ENCODE measurements at places on chromosomes 11 and 22. TPM values are rescaled to one million over a fixed set of nuclear protein-coding genes. Genes with fewer than 3 reads are reported as not detected.

GRCh38 chr22:16962501-16962900 is 45.5 kb downstream of the GAB4 start:
- DNase-seq: no peak

- peak; percentile 10 for DNase-seq
Measured at GRCh38 chr22:45889539-45890350, 87.2 kb downstream of the WNT7B start.

- DNase-seq: no peak
Measured at GRCh38 chr11:75369560-75370255, 18.2 kb upstream of the ARRB1 start.

DNA sequence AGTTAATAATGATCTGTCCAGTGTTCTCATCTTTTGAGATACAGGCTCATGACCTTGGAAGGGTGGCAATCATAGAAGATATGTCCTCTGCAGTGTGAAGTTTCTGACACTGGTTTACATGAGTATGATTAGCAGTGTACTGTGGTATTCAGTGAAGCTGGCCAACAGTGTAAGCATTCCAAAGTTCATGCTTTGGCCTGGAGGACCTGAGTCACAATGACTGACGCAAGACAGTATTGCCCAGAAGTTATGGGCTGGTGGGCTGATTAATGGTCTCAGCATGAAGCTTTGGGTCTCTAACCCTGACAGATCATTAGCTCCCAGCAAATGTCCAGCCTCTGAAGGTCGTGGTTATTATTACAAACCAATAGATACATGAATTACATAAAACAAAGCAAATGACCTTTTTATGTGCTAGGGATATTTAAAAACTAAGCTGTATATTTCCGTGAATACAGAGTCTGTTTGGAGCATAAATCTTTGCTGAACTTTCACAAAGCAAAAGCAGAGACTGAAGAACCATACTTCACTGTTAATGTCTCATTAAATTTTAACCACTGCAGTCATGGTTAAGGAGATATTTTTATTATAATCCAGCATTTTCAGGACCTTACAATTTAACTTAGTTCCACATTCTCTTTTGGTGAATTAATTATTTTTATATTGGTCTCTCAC is 28.3 kb upstream of the USP47 start:
- no peak for DNase-seq

DNA sequence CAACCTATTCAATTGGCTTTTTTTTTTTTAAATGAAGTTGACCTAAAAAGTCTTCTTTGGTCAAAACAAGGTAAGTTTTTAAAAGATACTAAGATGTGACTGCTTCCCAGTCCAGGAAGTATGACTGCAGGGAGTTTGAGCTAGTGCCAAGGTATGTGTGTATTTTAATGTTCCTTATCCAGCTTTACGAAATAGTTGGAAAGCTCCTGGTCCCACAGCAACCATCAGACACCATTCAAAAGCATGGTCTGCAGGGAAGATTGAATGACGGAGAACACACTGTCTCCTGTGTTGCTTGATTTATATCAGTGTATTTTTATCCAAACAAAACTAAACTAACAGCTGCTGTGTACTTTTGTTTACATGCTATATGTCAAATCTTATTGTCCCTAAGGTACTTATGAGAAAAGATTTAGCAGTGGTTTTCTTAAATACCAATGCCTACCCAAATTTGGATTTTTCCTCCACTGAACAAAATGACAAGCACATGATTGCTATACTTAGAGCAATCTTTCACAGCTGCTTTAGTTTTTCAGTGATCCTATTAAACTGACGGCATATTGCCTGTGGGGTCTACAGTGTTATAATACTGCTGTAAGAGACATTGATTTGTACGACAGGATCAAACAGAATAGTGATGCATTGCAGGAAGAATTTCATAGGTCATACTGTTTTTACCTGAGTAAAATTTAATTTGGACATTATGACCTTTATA is 122.9 kb downstream of the DCDC1 start:
- no peak for DNase-seq

DNA sequence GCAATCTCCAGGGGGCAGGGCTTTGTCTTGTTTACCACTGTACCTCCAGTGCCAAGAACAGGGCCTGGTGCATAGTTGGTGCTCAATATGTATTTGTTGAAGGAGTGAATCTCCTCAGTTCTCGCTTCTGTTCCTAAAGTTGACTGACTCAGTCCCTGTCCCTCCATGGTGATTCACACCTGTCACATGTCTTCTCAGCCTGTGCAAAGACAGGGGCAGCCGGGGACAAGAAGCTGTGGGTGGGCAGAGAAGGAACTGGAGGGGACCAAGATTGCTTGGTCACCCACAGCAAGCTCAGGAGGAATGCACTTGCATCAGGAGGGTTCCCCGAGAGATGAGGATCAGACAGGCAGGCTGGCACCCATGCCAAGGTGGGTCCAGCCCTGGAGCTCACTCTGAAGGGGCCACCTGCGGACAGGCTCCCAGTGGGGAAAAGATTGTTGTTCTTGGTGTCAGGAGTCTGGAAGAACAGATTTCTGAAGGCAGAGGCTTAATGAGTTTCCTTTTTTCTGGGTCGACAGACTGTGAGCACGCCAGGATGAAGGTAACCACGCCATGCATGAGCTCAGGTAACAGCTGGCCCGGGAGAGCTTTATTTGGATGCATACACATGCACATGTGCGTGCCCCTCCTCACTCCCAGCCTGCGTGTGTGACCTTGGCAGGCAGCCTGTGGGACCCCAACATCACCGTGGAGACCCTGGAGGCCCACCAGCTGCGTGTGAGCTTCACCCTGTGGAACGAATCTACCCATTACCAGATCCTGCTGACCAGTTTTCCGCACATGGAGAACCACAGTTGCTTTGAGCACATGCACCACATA is 16.9 kb downstream of the IL17RA start:
- no peak for DNase-seq

- DNase-seq: no peak
Measured at GRCh38 chr11:9148727-9149126, 57.3 kb upstream of the SCUBE2 start.

DNA sequence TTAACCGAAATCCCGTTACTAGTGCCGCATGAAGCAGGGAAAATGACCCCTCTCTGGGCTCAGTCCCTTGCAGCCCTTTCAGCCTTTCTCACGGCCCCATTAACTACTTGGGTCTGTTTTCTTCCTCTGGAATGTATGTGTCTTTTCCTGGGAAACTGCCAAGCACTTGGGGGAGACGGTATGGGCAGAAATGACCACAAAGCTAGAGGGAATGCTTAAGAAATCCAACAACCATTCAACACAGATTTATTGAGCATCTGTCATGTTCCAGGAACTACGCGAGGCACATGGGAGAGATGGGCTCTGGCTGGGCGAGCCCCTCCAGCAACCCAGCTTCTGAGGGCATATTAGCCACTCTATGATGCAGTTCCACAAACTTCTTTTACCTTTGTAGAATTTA is 462.6 kb downstream of the BUD13 start:
- DNase-seq: no peak

DNA sequence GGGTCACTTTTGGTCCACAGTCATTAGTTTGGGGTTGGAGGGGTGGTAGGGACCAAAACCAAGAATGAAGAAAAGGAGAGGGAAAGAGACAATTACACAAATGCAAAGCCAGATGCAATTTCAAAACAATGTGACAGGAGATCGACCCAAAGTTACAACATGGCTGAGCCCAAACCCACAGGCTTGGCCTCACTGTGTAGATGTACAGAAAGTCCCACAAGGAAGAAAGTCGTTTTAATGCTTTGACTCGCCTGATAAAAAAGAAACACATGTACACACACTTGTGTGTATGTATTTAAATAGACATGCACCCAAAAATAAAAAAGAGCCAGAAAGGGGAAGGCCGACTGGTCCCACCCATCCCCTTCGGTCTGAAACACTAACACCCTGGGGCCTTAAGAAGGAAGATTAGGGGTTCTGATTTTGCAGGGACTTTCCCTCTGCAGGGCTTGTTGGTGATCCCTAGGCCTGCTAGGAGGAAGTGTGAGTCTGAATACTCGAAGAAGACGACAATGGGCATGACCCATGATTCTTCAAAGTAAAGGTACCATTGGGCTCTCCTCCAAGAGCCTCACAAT is 104.1 kb downstream of the ETS1 start:
- no peak for DNase-seq

DNA sequence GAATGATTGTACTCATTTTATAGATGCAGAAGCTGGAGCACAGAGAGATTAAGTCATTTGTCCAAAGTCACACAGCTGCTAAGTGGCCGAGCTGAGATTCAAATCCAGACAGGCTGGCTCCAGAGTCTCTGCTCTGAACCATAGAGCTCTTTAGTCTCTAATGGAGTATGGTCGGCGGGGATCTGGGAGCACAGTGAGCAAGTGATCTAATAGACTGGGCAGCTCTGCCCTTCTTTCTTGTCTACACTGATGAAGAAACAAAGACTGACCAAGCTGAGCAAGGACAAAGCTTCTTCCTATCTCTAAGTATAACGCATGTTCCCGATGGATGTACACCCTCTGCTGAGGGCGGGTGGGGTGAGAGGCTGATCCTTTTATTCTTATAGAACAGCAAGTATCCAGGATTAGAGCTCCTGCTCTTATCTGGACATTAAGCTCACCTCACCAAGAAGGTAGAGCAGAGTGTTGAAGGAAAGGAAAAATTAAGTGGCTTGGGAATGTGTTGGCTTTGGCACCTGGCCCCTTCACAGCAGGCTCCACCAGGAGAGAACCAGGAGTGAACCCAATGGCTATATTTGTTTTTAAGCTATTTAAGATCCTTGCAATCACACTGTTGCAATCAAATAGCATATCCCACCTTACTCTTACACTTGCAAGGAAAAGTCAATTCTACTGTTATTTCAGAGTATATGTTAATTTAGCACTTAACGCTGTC is 68.7 kb downstream of the ETS1 start:
- DNase-seq: no peak

DNA sequence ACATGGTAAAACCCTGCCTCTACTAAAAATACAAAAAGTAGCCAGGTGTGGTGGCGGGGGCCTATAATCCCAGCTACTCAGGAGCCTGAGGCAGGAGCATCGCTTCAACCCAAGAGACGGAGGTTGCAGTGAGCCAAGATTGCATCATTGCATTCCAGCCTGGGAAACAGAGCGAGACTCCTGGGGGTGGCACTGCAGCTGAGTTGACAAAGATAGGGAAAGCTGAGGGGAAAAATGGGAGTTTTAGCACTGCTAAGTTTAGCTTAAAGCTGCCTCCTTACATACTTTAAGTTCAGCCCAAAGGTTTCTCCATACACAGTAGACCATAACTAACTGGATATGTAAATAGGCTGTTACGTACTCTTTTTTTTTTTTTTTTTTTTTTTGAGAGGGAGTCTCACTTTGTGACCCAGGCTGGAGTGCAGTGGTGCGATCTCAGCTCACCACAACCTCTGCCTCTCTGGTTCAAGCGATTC is 9.0 kb upstream of the USP28 start:
- DNase-seq: no peak

GRCh38 chr11:31640611-31641010 is 131.0 kb downstream of the ELP4 start:
- DNase-seq: no peak

GRCh38 chr11:32176223-32176934 is 85.5 kb downstream of the RCN1 start:
- DNase-seq: peak; percentile 81

GRCh38 chr11:119787074-119787461 is 58.1 kb upstream of the NECTIN1 start:
- DNase-seq: no peak

GRCh38 chr22:44449061-44449682 is 48.9 kb downstream of the RTL6 start:
- no peak for DNase-seq

DNA sequence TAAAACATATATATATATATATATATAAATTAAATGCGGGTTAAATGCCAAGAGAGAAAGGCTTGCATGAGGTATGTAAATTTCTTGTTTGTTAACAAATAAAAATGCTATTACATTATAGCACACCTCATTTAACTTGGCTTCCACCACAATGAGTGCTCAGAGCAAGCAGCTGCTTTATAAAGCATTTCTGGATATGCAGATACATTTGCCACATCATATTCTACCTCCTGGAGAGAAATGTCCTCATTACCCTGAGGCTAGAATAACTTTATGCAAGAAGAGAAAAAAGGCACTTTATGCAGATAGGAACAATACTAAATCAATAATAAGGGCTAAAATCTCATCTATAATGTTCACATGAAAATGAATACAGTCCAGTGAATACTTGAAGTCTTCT is 181.7 kb upstream of the CCDC90B start:
- DNase-seq: no peak

DNA sequence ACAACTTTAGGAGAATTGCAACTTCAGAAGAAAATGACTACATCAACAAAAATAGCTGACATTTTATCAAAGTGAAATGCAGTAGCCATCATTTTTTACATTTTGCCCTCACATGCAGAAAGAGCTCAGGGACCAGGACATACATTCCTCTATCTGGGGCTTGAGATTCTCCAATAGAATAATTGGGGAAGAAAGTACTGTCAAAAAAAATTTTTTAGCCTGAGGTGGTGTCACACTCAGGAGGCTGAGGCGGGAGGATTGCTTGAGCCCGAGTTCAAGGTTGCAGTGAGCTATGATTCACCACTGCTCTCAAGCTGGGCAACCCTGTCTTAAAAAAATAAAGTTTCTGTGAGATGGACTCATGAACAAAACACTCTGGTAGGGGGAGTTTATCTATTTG is 32.2 kb upstream of the DEPDC7 start:
- no peak for DNase-seq

GRCh38 chr11:111932611-111932950 is 4.6 kb upstream of the DIXDC1 start:
- no peak for DNase-seq

- no peak for DNase-seq
Measured at GRCh38 chr11:118633979-118634378, 26.6 kb downstream of the PHLDB1 start.

SLC16A8 gene
- total RNA-seq: under 0.01 TPM

PGAP2 gene
- 13.7 TPM for total RNA-seq

ZDHHC8 gene
- 10.7 TPM for total RNA-seq

FJX1 gene
- 25.2 TPM for total RNA-seq

KDM2A gene
- total RNA-seq: 28.1 TPM

LYVE1 gene
- total RNA-seq: 441 TPM

TSPAN4 gene
- total RNA-seq: 118 TPM

LRRC32 gene
- 20.9 TPM for total RNA-seq

B3GAT1 gene
- not detected for total RNA-seq

GAB4 gene
- not detected for total RNA-seq

CARD16 gene
- total RNA-seq: 65.6 TPM

All from dermis microvascular lymphatic vessel endothelial cell (primary cell).